ENCODE measurements at places on chromosomes 3 and 15. TPM values are rescaled to one million over a fixed set of nuclear protein-coding genes. Genes with fewer than 3 reads are reported as not detected.

- DNase-seq: no peak
Measured at GRCh38 chr3:126886217-126886616, 96.7 kb upstream of the PLXNA1 start.

Gene PARP9
- total RNA-seq: 40.0 TPM

DNA sequence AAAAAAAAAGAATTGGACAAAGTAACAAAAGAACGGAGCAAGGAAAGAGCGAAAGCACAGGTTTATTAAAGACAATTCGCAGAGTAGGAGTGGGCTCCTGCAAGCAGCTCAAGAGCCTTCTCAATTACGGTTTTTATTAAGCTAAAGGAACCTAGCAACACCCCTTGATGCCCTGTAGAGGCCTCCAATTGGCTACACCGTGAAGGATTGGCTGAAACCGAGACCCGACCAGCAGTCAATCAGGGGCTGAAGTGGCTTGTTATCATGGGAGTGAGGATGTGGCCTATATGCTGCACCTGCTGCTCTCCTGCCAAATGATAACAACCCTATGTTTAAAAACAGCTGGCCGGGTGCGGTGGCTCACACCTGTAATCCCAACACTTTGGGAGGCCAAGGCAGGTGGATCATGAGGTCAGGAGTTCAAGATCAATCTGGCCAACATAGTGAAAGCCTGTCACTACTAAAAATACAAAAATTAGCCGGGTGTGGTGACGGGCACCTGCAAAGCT is 20.4 kb upstream of the AP3B2 start:
- no peak for DNase-seq

GRCh38 chr15:67178569-67179210 is 75.8 kb downstream of the AAGAB start:
- DNase-seq: peak; percentile 94

Gene NR1I2
- total RNA-seq: not detected

Gene CPNE9
- total RNA-seq: not detected

DNA sequence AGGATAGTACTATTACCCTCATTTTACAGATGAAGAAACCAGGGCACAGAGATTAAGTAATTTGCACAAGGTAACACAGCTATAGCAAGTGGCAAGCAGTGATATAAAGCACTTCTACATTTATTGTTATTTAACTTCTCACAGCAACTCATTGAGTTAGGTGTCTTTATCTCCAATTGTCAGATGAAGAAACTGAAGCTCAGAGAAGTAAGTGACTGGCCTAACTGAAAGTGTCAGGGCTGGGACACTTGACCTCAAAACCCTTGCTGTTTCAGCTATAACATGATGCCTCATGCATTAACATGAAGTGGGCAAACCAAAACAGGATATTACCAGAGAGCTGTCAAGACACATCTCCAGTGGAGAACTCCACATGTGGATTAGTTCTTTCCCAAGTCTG is 65.8 kb upstream of the LEKR1 start:
- DNase-seq: no peak

DNA sequence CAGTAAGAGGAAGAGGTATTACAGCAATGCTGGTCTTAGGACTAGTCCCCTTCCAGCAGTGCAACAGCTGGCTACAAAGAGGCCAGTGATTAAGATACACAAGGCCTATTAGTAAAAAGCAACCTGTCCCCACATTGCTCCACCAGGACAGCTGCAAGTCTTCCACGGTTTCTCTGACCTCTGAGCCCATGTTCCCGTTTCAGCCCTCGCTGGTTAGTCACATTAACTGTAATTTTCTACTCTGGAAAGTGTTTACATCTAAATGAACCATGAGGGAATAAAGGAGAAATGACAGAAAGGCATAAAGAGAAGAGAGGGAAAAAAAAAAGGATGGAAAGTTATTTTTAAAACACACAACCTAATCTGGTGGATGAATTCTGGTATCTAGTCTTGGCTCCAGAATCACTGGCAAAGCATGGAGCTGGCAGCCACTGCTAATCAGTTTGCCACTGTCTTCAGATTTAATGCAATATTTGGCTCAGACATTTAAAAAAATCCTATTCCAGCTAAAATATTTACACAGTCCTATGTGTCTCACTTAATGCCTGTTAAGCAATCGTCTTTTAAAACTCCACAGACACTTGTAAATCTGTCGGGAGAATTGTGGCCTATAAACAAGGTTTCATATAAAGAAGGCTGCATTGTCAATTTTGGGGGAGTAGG is 154.9 kb downstream of the GREM1 start:
- peak; percentile 76 for DNase-seq

GRCh38 chr3:121855555-121855954 is 20.5 kb downstream of the EAF2 start:
- DNase-seq: no peak

GRCh38 chr3:331881-332280 is 135.3 kb downstream of the CHL1 start:
- DNase-seq: no peak

DNA sequence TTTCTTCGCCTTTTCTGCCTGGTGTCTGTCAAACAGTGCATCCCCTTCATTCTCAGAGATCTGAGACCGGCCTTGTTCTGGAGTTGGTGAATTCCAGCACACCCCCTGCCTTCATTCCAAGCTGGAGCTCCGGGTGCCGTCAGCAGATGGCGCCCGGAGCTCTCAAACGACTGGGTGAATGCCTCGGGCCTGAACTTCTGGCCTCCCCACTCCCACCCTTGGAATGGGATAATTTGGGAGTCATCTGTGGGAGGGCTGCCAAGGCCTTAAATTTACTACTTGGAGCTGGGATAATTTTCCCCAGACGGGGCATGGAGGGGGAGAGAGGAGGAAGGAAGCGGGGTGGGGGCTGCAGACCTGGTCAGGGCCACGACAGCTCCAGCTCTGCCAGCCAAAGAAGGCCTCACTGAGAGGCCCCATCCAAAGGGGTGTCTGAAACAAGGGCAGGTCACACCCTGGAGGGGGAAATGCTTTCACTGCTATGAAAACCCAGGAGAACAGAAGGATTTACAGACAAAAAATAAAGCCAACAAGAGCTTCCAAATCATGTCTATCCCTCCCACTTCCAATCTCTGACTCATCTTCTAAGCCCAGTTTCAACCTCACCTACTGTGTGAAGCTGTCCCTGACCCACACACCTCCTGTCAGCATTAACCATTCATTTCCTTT is 187.9 kb downstream of the OPA1 start:
- peak; percentile 91 for DNase-seq

DNA sequence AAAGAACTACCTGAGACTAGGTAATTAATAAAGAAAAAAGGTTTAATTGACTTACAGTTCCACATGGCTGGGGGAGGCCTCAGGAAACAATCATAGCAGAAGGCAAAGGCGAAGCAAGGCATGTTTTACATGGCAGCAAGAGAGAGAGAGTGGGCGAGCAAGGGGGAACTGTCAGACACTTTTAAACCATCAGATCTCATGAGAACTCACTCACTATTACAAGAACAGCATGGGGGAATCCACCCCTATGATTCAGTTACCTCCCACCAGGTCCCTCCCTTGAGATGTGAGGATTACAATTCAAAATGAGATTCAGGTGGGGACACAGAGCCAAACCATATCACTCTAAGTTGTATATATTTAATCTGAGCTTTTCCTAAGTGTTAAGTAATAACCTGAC is 79.0 kb upstream of the MLF1 start:
- DNase-seq: no peak

GRCh38 chr15:28943146-28943545 is 57.4 kb downstream of the APBA2 start:
- DNase-seq: no peak

Gene CDCP1
- 1.3 TPM for total RNA-seq

Gene RSL24D1
- total RNA-seq: 173 TPM

- no peak for DNase-seq
Measured at GRCh38 chr3:58492494-58492905, 604 bp downstream of the KCTD6 start.

Gene STRIT1
- not detected for total RNA-seq

All from MG63 (cell line).